AG09319 (cell line): ENCODE measurements at places on chromosomes 6 and 20.

GRCh38 chr6:155432293-155432692 is 23.3 kb downstream of the NOX3 start:
- no peak for DNase-seq

GRCh38 chr6:41054511-41054910 is 1.5 kb downstream of the APOBEC2 start:
- DNase-seq = no peak

- DNase-seq = no peak
Observed at GRCh38 chr6:69012211-69012610, 377.1 kb downstream of the ADGRB3 start.

DNA sequence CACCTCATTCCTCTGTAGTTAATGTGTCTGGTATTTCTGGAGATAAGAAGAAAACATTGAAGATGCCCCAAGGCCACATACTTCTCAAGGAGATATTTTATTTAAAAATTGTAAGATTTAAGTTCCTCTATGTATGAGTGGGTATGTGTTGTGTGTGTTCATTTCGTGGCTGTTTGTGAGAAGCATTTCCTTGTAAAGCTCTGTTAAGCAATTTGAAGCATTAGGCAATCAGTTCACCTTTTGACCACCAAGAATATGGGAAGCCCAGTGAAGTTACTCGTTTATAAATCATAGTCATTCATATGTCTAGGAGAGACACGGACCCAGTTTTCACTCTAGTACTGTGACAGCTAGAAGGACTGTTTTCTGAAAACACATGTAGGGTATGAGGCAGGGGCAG is 717.6 kb upstream of the MAP3K7 start:
- no peak for DNase-seq

GRCh38 chr6:106591111-106591825 is 38.0 kb downstream of the RTN4IP1 start:
- peak; percentile 46 for DNase-seq

GRCh38 chr6:165508321-165508869 is 154.6 kb downstream of the PDE10A start:
- DNase-seq = no peak

DNA sequence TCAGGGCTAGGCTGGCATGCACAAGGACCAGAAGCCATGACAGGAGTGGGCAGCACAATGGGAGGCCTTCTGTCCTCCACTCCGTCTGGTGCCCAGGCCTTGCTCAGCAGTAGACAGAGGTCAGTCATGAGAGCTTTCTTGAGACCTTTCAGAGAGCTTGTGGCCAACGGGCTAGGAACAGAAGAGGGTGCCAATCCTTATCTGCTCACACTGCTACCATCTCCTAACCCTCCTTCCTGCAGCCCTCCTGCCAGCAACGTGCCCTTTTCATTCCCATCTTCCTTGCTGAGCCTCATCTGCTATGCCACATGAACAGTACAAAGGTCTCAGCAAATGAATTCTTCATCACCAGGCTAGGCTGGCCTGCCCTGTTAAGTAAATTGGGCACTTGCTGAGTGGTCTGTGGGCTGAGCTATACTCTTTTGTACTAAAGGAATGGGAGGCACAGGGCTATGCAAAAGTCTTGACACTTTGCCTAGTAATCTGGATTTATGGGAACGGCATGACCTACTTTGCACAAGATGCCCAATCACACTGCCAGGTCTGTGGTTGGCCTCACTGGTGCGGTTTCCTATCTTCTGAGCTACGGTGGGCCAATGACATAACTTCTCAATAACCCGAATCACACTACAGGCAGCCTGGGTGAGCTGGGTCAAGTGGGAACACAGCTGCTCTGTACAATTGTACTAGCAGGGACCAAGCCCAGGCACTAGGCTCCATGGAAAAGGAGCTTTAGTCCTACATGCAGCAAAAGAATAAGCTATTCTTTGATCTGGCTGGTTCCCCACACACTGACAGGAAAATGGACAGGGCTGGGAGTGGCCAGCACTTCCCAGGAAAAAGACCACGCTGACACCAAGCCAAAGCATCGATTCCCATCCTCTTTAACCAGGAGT is 47.8 kb downstream of the ELOVL5 start:
- DNase-seq = no peak

GRCh38 chr20:35347011-35347410 is 54.8 kb upstream of the FAM83C start:
- no peak for DNase-seq

DNA sequence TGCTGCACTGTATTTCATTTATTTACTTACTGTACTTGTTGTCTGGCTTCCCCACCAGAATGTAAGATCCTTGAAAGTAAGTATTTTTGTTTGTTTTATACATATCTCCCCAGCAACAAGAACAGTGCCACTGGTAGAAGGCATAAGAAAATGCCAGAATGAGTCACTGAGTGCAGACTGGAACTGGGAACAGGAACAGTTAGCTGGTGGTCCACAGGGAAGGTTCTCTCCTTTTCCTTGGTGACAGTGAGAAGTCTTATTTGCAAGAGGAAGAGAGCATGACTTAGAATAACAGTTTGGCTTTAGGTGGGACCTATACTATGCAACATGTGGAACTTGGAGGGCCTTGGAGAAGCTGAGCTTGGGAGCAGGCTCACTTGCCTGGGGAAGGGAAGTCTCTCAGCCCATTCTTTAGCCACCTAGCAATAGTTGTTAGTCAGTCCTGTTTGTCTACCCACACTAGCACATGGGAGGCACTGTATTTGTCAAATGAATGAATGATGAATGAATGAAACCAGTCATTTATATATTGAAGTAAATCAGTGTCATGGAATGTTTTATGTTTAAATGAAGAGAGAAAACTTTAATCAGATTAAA is 203.5 kb downstream of the KCNQ5 start:
- DNase-seq = peak; percentile 22
